ENCODE measurements at places on chromosomes 2 and 18.

GRCh38 chr18:57801761-57802212 is 1.3 kb downstream of the ATP8B1 start:
- no peak overlapping the region for H3K27ac ChIP-seq
- H3K27me3 ChIP-seq, result no peaks in the 10 kb centered on the region
- H3K36me3 ChIP-seq, result no peaks in the 10 kb centered on the region
- peak overlapping the region; percentile 90 for H3K4me3 ChIP-seq
- H3K4me1 ChIP-seq, result peaks cover 37% of the 10 kb centered on the region
- DNase-seq, result no peak

DNA sequence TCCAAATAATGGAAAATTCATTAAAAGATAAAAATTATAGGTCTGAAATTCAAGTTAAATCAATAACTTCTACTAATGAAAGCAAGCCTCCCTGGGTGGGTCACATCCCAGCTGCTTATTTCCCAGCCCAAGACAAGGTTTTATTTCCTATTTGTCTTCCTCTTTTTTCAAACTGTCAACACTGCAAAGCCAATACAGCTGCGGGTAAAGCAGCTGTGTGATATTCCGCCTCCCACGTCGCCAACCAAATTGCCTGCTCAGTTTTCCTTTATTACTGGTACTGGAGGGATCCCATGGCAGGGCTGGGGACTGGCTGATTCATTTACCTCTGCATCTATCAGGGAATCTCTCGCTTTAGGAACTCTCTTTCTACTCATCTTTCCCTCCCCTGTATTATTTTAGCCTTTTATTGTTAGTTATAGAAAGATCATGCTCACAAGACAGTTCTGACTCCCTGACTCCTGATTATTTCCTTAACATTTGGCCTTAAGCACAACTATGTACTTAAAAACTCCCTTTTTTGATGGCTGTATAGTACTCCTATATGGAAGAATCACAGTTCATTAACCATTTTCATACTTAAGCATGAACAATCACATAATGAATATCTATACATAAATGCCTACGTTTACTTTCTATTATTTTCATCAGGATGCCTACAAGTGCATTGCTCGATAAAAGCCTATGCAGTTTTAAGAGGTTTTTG is 253.1 kb downstream of the CDCA7 start:
- no peaks in the 10 kb centered on the region for H3K27me3 ChIP-seq
- no peaks in the 10 kb centered on the region for H3K4me1 ChIP-seq
- no peak overlapping the region for H3K4me3 ChIP-seq
- no peak for DNase-seq
- H3K36me3 ChIP-seq, result no peaks in the 10 kb centered on the region
- no peak overlapping the region for H3K27ac ChIP-seq

- H3K27me3 ChIP-seq, result no peaks in the 10 kb centered on the region
- peaks cover 12% of the 10 kb centered on the region for H3K36me3 ChIP-seq
- DNase-seq, result no peak
- H3K4me1 ChIP-seq, result no peaks in the 10 kb centered on the region
Measured at GRCh38 chr2:75705921-75706320, 4.8 kb downstream of the GCFC2 start.

DNA sequence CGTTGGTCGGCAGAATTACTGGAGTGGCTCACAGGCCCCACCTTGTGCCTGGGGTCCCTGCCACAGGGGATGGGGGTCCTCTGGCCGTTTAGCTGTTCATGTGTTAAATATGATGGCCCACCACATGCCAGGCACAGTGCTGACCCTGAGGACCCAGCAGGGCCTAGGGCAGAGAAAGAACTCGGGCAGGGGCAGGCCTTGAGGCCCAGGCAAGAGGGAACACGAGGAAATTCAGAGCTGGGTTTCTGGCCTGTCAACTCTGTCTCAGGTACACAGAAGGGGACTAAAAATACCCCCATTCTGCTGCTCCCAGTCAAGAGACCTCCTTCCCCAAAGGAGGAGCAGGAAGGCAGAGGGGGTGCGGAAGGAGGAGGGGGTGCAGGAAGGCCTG is 66.2 kb downstream of the DNMT3A start:
- H3K4me3 ChIP-seq, result no peak overlapping the region
- DNase-seq, result no peak
- H3K4me1 ChIP-seq, result no peaks in the 10 kb centered on the region
- H3K36me3 ChIP-seq, result no peaks in the 10 kb centered on the region

GRCh38 chr2:54176577-54176976 is 61.2 kb downstream of the ACYP2 start:
- DNase-seq, result peak; percentile 13
- no peaks in the 10 kb centered on the region for H3K4me1 ChIP-seq
- no peaks in the 10 kb centered on the region for H3K36me3 ChIP-seq

DNA sequence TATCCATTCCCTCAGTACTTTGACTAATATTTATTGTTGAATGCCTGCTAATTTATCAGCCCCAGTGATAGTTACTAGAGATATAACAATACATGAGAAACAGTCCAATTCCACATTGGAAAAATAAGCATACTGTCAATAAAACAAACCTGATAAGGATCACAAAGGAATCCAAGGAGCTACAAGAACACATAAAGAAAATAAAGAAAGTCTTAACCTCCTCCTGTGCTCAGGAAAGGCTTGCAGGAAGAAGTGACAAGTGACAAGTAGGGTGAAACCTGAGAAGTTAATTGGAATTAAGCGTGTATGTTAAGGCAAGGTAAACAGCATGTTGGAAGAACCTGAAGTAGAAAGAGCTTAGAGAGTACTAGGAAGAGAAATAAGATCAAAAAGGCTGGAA is 20.3 kb upstream of the ASNSD1 start:
- H3K4me1 ChIP-seq, result no peaks in the 10 kb centered on the region
- no peaks in the 10 kb centered on the region for H3K27me3 ChIP-seq
- H3K27ac ChIP-seq, result no peak overlapping the region

- peaks cover 6% of the 10 kb centered on the region for H3K27me3 ChIP-seq
- no peaks in the 10 kb centered on the region for H3K36me3 ChIP-seq
- DNase-seq, result no peak
Measured at GRCh38 chr2:40642237-40642636, 190.3 kb upstream of the SLC8A1 start.

DNA sequence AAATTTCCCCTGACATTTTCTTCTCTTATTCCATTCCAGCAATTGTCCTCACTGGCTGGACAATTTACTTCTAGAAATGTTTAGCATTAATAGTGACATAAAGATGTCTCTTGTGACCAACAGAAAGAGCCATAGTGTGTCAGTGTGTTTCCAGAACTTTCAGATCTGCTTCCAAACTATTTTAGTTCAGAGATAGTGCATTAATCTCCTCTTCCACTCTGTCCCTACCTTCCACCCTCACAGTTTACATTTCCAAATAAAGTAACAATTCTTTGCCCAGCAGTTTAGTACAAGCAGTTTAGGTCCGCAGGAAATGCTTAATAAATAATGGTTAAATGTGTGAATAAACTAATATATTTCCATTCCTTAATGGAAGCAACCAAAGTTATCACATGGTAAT is 24.5 kb upstream of the RAPGEF4 start:
- DNase-seq, result no peak
- H3K27me3 ChIP-seq, result 0 out of 2 replicates have a peak, but pooled peaks cover 3% of the 10 kb centered on the region
- H3K27ac ChIP-seq, result no peak overlapping the region
- H3K4me3 ChIP-seq, result no peak overlapping the region
- H3K4me1 ChIP-seq, result no peaks in the 10 kb centered on the region
- H3K36me3 ChIP-seq, result no peaks in the 10 kb centered on the region

DNA sequence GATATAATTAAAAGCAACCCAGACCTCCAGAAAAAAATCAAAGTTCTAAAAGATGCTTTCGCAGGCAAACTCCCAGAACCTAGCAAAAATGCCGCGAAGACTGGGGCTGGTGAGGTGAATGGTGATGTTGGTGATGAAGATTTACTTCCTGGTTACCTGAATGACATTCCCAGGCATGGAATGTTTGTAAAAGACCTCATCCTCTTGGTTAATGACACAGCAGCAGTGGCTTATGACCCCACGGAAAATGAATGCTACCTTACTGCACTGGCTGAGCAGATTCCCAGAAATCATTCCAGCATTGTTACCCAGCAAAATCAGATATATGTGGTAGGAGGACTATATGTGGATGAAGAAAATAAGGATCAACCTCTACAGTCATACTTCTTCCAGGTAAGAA is 994 bp downstream of the KLHL41 start:
- H3K4me3 ChIP-seq, result no peak overlapping the region
- no peak overlapping the region for H3K27ac ChIP-seq
- H3K27me3 ChIP-seq, result no peaks in the 10 kb centered on the region
- peaks cover 10% of the 10 kb centered on the region for H3K4me1 ChIP-seq
- no peak for DNase-seq

DNA sequence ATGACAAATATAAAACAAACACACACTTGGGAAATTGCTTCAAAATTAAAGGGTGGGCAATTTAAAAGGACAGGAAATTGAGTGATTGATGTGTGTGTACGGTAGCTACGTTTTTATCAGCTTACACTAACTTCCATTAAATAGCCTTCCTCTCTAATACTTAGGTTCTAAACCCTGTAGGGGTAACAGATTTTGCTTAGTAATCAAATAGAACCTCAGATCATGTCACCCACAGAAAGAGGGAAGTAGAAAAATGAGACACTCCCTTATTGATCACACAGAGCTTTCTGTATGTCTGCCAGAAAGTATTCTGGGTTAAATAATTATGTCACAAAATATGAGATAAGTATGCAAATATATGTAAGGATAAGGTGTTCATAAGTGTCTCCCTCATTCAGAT is 93.3 kb downstream of the ICA1L start:
- no peaks in the 10 kb centered on the region for H3K27me3 ChIP-seq
- no peaks in the 10 kb centered on the region for H3K36me3 ChIP-seq
- DNase-seq, result no peak
- H3K4me3 ChIP-seq, result no peak overlapping the region
- H3K27ac ChIP-seq, result no peak overlapping the region

DNA sequence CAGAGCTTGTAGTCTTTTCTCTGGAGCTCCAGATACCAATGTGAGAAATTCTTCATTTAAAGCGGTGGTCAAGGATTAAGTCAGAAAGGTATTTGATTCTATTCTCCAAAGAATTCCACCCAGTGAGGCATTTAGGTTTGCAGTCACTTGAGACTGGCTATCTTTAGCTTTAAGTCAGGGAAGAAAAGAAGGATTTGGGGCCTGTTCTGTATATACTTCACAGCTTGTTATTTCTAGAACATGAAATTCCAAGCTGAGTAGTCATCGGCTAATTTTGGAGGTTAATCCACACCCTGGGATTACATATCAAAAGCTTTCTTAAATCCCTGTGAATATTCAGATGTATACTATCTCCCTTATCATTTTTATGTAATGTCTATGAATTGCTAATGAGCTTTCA is 39.4 kb downstream of the MYOM1 start:
- DNase-seq, result no peak
- H3K27ac ChIP-seq, result no peak overlapping the region
- no peaks in the 10 kb centered on the region for H3K36me3 ChIP-seq
- H3K27me3 ChIP-seq, result no peaks in the 10 kb centered on the region
- no peak overlapping the region for H3K4me3 ChIP-seq

- H3K4me1 ChIP-seq, result no peaks in the 10 kb centered on the region
- H3K4me3 ChIP-seq, result no peak overlapping the region
- DNase-seq, result no peak
- no peaks in the 10 kb centered on the region for H3K36me3 ChIP-seq
- H3K27ac ChIP-seq, result no peak overlapping the region
- peaks cover 56% of the 10 kb centered on the region for H3K27me3 ChIP-seq
Measured at GRCh38 chr2:216819055-216819454, 40.8 kb downstream of the TNP1 start.

DNA sequence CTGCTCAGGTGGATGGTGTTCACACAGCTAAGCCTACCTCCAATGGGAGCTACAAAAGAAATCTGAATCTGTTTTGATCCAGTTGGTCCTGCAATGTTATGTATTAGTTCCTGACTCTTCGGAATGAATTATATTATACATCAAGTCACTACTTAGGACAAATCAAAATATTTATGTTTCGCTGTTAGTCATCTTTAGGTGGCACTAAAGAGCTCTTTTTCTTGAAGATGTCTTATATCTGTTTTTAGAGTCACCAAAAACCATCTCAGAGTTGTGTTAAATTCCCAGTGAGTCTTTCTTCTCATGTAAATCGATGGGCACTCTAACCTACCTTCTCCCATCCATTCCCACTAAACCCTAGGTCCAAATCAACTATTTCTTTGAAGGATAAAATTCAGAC is 2.2 kb downstream of the DNER start:
- no peaks in the 10 kb centered on the region for H3K36me3 ChIP-seq
- H3K27me3 ChIP-seq, result peaks cover 18% of the 10 kb centered on the region
- peaks cover 11% of the 10 kb centered on the region for H3K4me1 ChIP-seq
- H3K27ac ChIP-seq, result no peak overlapping the region
- no peak for DNase-seq
- no peak overlapping the region for H3K4me3 ChIP-seq

- H3K4me3 ChIP-seq, result peak overlapping the region; percentile 39
- DNase-seq, result peak; percentile 32
- no peaks in the 10 kb centered on the region for H3K36me3 ChIP-seq
- no peak overlapping the region for H3K27ac ChIP-seq
- H3K4me1 ChIP-seq, result no peaks in the 10 kb centered on the region
- peaks cover 23% of the 10 kb centered on the region for H3K27me3 ChIP-seq
Measured at GRCh38 chr2:16608661-16609643, 56.7 kb downstream of the CYRIA start.

DNA sequence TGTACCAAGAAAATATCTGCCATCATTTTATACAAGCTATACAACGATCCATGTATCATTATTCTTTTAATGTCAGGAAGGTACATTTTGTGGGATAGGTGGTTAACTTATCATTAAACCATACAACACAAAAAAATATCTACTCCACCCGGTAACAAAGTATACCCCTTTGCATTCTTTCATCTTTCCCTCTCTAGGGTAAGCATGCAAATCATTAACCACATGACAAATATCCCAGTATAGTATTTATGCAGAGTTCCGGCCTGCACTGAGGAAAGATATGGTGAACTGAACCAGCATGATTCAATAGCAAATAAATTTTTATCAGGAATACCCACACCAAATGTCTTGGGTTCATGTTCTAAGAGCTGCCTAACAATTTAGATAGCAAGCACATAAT is 22.5 kb upstream of the SULT1C2 start:
- H3K4me3 ChIP-seq, result no peak overlapping the region
- no peak for DNase-seq
- H3K27me3 ChIP-seq, result peaks cover 5% of the 10 kb centered on the region
- H3K27ac ChIP-seq, result no peak overlapping the region

- no peaks in the 10 kb centered on the region for H3K27me3 ChIP-seq
- H3K4me1 ChIP-seq, result no peaks in the 10 kb centered on the region
- H3K36me3 ChIP-seq, result no peaks in the 10 kb centered on the region
- no peak overlapping the region for H3K27ac ChIP-seq
- DNase-seq, result no peak
Measured at GRCh38 chr2:102522890-102523289, 49.9 kb downstream of the SLC9A4 start.

DNA sequence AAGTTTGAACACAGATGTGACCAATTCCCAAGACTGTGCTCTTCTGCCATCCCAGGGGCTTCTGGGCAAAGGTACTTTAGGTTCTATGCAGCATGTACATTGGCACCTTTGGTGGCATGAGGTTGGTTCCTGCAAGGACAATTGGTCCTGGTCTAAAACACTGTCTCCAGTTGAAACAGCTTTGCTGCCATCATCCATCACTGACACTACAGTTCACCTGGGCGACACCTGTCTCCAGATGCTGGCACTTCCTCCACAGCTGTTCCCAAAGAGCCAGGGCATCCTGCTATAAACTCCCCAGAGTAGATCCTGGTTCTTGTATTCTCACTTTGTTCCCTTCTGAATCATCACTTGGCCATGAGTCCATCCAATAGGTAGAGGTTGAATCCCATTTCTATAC is 60.6 kb downstream of the FHOD3 start:
- no peaks in the 10 kb centered on the region for H3K4me1 ChIP-seq
- no peak overlapping the region for H3K27ac ChIP-seq
- no peak for DNase-seq
- H3K4me3 ChIP-seq, result no peak overlapping the region
- no peaks in the 10 kb centered on the region for H3K36me3 ChIP-seq
- no peaks in the 10 kb centered on the region for H3K27me3 ChIP-seq

GRCh38 chr18:76318607-76319006 is 176.4 kb downstream of the ZNF516 start:
- DNase-seq, result no peak
- peaks cover 47% of the 10 kb centered on the region for H3K27me3 ChIP-seq
- H3K36me3 ChIP-seq, result no peaks in the 10 kb centered on the region
- no peak overlapping the region for H3K27ac ChIP-seq

All from HCT116 (cell line).